ENCODE measurements at places on chromosomes 11 and 22. TPM values are rescaled to one million over a fixed set of nuclear protein-coding genes. Genes with fewer than 3 reads are reported as not detected.

GRCh38 chr11:109304159-109304558, 117.8 kb upstream of the C11orf87 start:
- no peak for DNase-seq

DNA sequence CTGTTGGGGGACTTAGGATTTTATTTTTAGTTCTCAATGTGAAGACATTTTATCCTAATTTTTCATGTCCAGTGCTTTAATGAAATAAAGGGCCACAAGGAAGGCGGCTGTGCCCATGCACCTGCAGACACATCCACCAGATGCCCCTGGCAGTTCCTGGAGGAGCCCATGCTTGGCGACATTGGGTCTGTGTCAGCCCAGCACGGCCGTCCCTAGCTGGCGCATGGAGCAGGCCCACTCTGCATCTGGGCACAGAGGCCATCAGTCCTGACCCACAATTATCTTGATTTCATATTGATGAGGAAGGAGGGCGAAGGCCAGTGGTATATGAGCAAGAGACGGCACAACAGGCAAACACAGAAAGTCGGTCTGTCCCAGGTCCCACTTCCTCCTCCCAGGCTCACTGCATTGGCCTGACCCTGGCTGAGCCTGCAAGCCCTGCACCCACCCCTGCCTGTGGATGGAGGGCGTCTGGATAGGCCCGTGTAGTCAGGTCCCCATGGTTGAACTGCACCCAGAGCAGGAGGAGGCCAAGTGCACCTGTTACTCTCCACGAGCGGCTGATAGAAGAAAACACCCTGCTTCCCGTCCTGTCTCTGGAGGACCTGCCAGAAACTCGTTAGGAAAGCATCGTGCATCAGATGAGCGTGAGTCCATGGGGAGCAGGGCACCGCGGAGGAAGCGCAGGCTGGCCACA, 296.9 kb downstream of the BRD1 start:
- DNase-seq = no peak

DNA sequence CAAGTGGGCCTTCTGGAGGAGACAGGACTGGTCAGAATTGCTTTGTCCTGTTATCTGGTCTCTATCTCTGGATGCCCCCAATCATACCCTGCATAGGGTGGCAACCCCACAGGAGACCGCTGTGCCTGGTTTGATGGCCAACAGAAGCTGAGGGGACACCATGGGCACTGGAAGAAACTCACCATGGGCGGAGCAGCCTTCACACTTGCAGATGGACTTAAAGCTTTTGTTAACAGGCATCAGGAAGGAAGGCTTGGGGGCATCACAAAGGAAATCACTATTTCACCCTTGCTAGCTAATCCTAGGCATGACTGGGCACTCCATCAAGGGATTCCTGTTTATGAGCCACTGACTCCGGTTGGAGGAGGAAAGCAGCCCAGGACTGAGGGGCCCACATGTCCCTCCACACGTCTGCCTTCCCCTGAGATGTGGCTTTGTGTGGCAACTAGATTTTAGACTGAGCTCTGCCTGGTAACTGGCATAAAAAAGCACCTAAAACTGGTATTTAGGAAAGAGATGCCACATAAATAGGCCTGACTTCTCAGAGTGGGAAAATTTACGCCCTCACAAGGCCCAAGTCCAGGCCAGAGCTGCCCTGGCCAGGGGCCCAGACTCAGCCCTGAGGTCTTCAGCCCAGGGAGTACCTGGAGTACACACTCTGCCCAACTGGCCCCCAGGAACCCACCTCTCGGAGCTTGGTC, 57.0 kb upstream of the LYVE1 start:
- DNase-seq = no peak

- DNase-seq = no peak
These were observed 424.6 kb downstream of the BUD13 start for GRCh38 chr11:116348226-116348625.

P2RY2 gene
- 9.7 TPM for total RNA-seq

MS4A6E gene
- total RNA-seq = 0.38 TPM

ABCG4 gene
- 0.25 TPM for total RNA-seq

SMDT1 gene
- total RNA-seq = 113 TPM
